ENCODE measurements at places on chromosomes 7 and 10.

DNA sequence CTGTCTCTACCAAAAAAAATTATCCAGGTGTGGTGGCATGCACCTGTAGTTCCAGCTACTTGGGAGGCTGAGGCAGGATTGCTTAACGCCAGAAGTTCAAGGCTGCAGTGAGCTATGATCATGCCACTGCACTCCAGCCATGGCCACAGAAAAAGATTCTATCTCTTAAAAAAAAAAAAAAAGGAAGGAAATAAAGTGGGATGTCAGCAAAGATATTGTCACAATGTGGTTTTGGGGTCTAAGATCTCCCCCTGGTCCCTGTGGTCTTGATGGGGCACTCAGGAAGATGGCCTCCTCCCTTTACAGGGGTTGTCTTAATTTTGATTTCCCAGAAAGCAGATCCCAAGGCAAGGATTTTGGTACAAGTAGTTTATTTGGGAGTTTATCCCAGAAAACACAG is 7.4 kb upstream of the KAZALD1 start:
- DNase-seq, result no peak

- DNase-seq, result peak; percentile 81
These were observed 620.4 kb downstream of the GALNT17 start for GRCh38 chr7:71752171-71752935.

GRCh38 chr7:99860281-99861127 is 16.3 kb downstream of the OR2AE1 start:
- peak; percentile 83 for DNase-seq

DNA sequence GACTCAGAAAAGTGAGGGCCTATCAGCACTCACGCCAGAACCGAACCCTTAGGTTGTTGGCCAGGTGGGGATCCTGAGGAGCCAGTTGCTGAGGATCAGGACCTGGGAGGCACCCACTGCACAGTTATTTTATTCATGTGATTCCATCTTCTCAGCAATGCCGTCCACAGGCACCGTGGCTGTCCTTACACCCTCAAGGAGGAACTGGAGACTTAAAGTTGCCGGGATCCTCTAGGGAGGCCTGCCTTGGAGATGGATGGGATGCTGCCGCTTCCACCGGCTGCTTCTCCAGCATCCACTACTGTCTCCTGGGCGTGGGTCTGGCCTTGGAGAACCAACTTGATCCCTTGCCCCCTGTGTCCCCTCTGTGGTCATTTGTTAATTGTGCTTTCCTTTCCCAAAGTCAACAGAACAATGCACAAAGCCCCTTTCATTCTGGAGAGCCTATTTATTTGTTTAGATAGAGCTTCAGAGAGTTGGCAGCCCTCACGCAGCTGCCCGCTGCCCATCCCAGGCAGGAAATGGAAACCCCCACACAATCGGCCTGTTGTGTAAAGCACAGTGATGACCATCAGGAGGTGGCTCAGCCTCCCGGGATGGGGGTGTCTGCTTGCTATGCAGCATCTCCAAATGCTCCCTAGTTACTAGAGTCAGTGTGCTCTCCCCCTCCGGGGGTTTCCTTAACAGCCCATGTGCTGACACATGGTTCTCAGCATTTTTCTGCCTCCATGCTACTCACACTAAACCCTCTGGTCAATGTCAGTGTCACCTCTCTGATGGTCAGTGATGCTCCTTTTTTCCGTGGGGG is 52.9 kb upstream of the IGFBP3 start:
- no peak for DNase-seq

DNA sequence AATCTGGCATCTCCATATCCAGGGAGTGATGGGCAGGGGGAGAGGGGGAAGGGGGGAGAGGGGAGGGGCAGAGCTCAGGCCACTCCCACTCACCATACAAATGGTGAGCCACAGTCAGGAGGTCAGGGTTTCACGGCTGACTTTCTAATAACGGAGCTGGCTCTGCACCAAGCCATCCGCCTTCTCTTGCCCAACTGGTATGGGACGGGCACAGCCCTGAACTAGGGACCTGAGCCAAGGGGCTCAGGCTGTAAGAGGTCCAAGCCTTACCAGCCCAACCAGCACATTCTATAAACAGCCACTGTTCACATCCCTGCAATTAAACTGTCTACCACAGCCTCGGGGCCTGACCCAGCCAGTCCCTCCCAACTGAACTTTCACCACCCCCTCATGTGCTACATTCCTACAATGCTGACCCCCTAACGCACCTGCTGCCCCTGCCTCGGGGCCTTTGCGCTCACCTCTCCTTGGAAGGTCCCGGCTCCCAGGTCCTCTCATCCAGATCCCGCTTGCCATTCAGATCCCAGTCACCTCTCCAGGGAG is 32.5 kb downstream of the RGS10 start:
- no peak for DNase-seq

DNA sequence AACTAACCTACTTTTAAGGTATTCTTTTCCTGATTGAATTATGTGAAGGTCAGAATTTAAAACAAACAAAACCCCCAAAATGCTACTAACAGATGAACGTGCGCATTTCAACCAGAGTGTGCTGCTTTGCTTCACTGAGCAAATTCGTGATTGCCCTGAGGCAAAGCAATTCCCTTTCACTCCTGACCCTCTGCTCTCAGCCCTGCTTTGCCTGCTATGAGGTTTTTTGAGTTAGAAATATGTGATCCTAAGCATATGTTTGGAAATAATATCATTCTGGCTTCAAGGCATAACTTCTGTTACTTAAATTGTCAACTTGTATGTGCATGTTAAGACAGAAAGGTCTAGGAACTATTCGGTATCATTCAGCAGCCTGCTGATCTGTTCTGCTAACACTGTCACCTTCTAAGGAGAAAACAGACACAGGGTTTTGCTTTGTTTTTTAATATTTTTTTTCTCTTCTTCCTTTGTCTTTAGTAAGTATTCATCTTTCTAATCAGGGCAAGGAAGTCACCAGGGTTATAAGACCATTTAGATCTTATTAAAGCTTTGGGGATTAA is 124.2 kb downstream of the GNAT3 start:
- no peak for DNase-seq

- no peak for DNase-seq
These were observed 231.9 kb upstream of the GRM3 start for GRCh38 chr7:86411814-86412213.

DNA sequence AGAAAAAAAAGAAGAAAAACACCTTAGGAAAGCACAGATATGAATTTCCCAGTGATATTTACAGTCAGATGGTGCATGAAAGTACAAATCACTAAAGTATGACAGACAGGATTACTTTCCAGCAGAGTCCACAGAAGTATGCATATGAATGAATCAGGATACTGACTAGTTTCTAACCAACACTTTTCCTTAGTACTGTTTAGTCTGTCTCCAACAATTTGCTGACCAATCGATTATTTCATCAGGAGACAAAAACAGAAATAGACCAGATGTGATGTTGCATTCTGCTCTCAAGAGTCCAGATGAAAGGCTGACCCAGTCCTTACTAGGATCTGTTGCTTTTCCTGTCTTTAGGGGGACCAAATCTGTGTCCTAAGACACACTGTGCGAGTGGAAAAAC is 14.6 kb downstream of the SLC35B4 start:
- DNase-seq, result no peak

- DNase-seq, result no peak
These were observed 58.8 kb upstream of the GAD2 start for GRCh38 chr10:26157734-26158133.

- no peak for DNase-seq
These were observed 101.6 kb upstream of the KCND2 start for GRCh38 chr7:120171406-120171805.

DNA sequence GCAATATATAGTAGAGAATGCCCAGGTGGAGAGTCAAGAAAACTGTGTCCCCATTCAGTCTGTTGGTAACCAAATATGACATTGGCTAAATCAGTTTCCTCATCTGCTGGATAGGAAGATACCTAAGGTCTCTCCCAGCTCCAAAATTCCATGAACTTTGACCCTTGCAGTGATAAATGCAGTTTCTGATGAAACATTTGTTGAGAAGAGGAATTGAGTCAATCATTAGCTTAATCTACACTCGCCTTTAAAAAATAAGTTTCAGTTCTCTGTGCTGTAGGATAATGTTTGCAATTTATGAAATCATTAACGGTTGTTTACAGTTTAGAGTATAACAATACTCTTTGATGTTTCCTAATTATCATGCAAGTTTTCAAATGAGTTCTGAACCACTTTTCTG is 38.0 kb upstream of the SLC25A13 start:
- DNase-seq, result no peak

- DNase-seq, result no peak
These were observed 855 bp upstream of the PALD1 start for GRCh38 chr10:70477661-70478162.

DNA sequence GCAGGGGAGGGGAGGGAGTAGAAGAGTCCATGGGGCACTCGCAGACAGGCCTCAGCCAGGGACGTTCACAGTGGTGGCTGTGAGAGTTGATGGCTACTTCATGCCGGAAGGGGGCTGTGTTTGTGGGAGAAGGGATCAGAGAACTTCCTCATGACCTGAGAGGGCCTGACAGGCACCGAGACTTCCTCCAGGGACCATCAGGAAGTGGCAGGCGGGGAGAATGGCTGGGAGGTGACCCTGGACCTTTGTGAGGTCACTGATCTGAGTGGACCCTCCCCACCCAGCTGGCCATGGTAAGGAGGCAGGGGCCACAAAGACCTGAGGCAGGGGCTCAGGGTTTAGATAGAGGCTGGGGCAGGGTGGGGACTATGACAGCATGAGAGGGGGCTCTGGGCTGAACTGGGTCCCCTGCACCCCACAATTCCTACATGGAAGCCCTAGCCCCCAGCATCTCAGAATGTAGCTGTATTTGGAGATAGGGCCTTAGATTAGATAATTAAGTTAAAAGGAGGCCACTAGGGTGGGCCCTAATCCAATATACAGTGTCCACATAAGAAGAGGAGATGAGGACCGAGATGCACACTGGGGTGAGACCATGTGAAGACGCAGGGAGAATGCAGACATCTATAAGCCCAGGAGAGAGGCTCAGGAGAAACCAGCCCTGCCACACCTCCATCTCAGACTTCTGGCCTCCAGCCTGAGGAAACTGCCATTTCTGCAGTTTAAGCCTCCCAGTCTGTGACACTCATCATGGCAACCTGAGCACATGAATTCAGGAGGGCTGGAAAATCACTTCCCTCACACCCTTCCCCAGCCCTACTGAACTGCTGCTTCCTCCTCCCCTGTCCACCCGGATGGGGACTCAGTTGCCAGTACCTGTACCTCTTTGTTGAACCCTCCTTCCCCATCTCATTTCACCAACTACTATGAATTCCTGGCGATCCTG is 273.9 kb upstream of the ZNF32 start:
- no peak for DNase-seq

GRCh38 chr10:98074315-98074911 is 44.0 kb upstream of the CRTAC1 start:
- DNase-seq, result peak; percentile 25

DNA sequence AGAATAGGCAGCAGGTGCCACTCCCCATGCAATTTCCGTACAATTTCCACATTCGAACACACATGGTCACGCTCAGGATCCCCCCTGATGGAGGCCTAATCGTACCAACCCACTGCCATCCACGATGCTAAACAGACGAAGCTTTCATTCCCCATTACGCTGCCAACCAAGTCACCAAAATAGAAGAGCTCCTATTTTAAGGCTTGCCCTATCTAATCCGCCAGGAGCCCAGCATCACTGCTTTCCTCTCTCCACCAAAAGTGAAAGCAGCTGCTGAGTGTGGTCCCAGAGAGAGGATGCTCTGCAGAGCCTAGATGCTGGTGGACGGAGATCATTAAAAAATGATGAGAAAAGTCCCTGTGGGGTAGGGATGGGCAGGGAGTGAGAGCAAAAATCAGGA is 43.3 kb downstream of the HSPA12A start:
- DNase-seq, result no peak

GRCh38 chr7:133513608-133514007 is 260.7 kb downstream of the EXOC4 start:
- peak; percentile 13 for DNase-seq

- DNase-seq, result no peak
These were observed 173.1 kb downstream of the PTPRN2 start for GRCh38 chr7:158414486-158414961.

- DNase-seq, result no peak
These were observed 104.2 kb downstream of the CTTNBP2 start for GRCh38 chr7:117769085-117769484.

DNA sequence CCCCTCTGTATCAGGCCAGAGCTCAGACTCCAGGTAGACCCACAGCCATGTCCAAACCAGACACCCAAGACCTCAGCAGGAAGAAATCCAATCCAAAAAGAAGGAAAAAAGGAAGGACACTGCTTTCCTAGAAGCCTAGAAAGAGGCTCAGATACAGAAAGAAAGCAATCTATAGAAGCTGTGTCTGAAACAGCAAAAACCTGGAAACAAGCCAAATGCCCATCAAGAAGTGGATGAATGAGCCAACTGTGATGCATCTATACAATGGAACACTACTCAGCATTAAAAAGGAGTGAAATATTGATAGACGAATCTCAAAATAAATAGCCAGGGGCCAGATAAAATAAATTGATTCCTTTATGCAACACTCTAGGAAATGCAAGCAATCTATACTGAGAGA is 31.6 kb downstream of the GRB10 start:
- DNase-seq, result no peak

- no peak for DNase-seq
These were observed 53.7 kb downstream of the KMT2E start for GRCh38 chr7:105067691-105068090.

- DNase-seq, result no peak
These were observed 24.7 kb downstream of the NOD1 start for GRCh38 chr7:30453921-30454320.

DNA sequence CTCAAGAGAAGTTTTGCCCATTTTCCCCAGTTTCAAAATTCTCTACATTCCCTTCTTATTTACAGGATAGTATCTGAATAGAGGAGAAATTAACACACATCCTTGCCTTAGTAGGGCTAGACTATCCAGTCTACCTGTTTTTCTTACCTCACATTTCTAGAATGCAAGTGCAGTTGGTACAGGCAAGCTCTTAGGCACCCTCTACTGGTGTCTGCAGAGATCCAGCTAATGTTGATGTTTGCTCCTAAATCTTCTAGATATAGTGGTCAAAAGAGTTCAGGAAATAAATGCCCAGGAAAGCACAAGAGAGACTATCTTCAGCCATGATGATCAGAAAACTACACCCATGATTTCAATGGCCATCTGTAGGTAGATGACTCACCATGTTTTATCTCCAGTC is 205.3 kb downstream of the HTR7 start:
- no peak for DNase-seq

- DNase-seq, result no peak
These were observed 26.6 kb upstream of the LMTK2 start for GRCh38 chr7:98079891-98080648.

- DNase-seq, result peak; percentile 73
These were observed 270.5 kb downstream of the BICC1 start for GRCh38 chr10:58782876-58783851.

GRCh38 chr10:118557946-118558345 is 37.5 kb downstream of the PRLHR start:
- no peak for DNase-seq

- DNase-seq, result no peak
These were observed 607.8 kb downstream of the PTPRN2 start for GRCh38 chr7:157979636-157980340.

- no peak for DNase-seq
These were observed 595.1 kb downstream of the PARD3 start for GRCh38 chr10:34219753-34220548.

- DNase-seq, result no peak
These were observed 137.1 kb downstream of the ZNF365 start for GRCh38 chr10:62511238-62511637.
